ENCODE measurements at places on chromosomes 1 and 21.

GRCh38 chr1:119027759-119028158, 39.6 kb upstream of the TBX15 start:
- DNase-seq: no peak

DNA sequence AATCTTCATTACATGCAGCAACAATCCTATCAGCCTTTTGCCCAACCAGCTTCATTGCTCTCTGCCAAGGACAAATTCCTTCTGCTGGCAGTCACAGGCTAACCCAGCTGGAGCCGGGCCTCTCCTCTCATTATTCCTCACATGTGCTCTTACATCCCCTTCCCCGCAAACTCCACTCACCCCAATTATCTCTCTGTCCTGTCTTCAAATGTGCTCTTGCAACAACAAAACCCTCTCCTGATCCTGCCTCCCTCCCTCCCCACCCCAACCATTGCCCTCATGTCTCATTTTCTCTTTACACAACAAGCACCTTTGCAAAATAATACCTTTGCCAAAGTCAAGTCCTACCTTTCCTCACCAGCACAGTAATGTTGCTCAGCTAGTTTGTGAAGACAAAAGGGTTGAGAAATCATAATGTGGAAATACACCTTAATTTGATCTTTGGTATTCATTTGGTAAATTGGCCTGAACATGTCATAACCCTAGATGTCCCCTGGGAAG, 36.0 kb upstream of the DHCR24 start:
- no peak for DNase-seq

- DNase-seq: no peak
Observed at GRCh38 chr1:156505679-156506298, 5.2 kb upstream of the MEF2D start.

GRCh38 chr1:18898567-18898966, 3.8 kb downstream of the ALDH4A1 start:
- no peak for DNase-seq

GRCh38 chr1:177947623-177948022, 22.2 kb downstream of the SEC16B start:
- DNase-seq: no peak

DNA sequence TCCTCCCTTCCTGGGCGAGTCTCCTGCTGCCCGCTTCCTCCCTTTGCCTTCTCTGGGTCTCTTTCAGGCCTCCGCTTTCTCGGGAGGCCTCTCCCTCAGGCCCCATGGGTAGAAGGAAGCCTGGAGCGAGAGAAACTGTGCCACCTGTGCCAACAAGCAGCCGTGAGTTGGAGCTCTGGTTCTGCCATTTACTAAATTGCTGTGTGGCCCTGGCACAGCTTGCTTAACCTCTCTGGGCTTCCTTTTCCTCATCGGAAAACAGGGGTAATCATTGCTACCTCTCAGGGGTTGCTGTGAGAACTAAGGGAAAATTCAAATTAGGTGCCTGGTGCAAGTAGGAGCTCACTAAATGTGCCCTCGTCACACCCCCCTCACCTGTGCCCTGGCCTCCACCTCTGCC, 80.4 kb downstream of the PAX7 start:
- DNase-seq: no peak

- no peak for DNase-seq
Observed at GRCh38 chr1:206955476-206956451, 9.5 kb upstream of the PIGR start.

DNA sequence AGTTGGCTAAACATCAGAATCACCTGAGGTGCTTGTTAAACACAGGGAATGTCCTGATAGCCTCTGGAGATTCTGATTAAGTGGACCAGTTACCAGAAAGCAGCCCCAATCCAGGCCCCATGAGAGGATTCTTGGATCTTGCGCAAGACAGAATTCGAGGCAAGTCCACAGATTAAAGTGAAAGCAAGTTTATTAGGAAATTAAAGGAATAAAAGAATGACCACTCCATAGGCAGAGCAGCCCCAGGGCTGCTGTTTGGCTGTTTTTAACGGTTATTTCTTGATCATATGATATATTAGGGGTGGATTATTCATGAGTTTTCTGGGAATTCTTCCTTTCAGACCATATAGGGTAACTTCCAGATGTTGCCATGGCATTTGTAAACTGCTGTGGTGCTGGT, 176.2 kb downstream of the ROR1 start:
- DNase-seq: no peak

DNA sequence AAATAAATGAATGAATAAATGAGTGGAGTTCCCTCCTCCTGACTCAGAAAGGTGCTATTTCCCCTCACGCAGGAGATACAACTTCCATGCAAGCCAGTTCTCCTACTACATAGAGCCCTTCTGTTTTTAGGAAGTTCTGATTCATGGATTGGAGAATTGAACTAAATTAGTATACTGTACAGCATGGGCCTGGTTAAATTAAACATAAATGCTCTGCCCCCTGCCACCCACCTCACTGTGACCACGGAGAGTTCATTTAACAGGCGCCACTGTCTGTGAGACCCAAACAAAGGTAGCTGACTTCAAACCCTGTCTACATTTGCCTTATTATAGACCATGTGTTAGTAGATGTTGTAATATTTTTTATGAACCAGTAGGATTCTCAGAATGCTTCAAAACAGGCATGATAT, 9.1 kb upstream of the IRF2BP2 start:
- DNase-seq: no peak

GRCh38 chr1:236486356-236487002, 37.3 kb upstream of the LGALS8 start:
- no peak for DNase-seq

DNA sequence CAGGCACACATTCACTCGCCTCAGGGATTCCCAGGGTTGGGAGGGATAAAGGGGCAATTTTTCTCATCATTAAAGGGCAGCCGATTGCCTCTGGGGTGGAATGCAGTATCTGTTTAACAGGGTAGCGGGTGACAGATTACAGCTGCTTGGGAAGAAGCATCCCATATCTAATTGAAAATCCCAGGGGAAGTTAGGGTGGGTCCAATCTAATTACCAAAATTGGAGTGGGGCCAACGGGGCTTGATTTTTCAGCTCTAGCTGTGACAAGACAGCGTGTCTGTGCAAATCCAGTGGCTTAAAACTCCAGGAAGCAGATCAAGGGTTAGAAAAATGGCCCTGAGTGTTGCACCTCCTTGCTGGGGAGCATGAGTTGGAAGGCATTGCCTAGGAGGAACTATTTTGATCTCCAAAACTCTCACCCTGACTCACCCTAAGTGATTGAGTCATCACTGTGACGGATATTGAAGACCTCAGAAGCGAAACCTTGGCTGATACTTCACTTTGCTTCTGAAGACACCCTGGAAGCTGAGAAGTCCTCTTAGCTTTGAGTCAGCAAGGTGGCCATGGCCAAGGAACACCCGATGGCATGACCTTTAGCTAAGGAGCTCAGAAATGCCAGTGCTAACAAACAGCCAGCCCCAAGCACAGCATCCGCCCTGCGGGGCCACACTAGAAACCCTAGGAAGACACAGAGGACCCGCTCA, 46.0 kb downstream of the GRHL3 start:
- no peak for DNase-seq

DNA sequence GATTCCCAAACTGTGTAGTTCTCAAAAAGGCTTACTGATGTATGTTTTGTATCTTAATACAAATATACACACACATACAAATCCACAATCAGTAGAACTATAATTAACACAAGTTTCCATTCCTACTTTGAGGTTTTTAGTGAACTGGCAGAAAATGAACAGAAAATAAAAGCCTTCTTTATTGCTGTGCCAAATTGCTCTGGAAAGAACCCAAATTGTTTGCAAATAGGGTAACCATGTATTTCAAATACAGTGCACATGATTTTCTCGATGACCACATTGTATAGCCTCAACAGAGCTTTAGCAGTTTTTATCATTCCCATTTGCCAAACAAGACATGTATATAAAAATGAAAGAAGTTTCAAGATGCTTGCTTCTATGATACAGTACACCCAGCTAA, 173.3 kb downstream of the COL24A1 start:
- DNase-seq: no peak

- DNase-seq: no peak
Observed at GRCh38 chr1:22522221-22522743, 41.0 kb upstream of the EPHA8 start.

- peak; percentile 75 for DNase-seq
Observed at GRCh38 chr1:151534662-151535278, 5.3 kb upstream of the TUFT1 start.

GRCh38 chr1:56715156-56715555, 70.0 kb downstream of the PRKAA2 start:
- DNase-seq: no peak

GRCh38 chr1:222654849-222655248, 37.0 kb downstream of the MIA3 start:
- DNase-seq: peak; percentile 57

DNA sequence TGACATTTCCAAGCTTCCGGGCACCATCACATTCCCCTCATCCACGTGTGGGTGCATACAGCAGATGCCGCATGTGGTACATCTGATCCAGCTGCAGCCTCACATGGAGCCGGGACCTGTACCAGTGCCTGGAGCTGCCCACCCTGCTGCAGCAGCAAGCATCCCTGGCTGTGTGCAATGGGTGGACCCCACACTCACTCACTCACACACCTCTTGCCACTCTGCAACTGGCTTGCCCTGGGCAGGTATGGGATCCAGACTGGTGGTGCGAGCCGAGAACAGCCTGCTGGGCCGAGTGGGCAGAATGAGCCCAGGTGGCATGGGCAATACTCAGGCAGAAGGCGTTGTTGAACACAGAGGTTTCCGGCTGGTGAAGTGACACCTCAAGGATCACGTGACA, 75.0 kb downstream of the DPYD start:
- no peak for DNase-seq

DNA sequence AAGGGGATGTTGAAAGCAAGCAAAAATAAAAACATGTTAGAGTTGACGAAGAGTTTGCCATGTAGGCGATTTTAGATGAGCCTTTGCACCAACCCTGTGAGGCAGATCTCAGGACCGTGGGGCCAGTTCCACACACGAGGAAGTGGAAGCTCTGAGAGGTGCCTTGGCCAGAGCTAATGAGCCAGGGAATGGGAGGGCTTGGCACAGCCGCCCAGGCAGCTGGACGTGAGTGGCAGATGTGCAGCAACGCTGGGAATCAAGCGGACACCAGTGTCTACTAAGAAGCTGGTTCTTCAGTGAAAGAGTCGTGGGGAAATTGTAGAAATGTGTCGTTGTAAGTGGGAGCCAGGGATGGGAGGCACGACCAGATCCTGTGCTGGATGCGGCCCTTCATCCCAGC, 58.9 kb upstream of the COL6A1 start:
- no peak for DNase-seq

GRCh38 chr1:213423041-213423440, 372.0 kb downstream of the RPS6KC1 start:
- no peak for DNase-seq

DNA sequence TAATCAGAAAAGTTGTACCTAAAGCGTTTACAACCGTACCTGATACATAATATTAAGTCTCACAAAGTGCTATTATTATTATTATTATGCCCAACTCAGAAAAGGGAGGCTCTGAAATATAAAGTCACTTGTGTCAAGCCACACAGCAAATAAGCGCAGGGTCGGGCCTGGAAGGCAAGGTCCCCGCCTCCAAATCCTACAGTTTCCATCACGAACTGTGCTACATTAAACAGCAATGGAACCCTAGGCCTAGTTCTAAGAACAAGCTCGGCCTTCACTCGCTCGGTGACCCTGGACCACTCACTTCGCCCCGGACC, 549 bp downstream of the PARS2 start:
- no peak for DNase-seq

GRCh38 chr1:183648042-183648441, 5.1 kb downstream of the APOBEC4 start:
- DNase-seq: no peak
